Fibroblast of skin of scalp (primary cell): ENCODE measurements at places on chromosomes 3 and 15.

DNA sequence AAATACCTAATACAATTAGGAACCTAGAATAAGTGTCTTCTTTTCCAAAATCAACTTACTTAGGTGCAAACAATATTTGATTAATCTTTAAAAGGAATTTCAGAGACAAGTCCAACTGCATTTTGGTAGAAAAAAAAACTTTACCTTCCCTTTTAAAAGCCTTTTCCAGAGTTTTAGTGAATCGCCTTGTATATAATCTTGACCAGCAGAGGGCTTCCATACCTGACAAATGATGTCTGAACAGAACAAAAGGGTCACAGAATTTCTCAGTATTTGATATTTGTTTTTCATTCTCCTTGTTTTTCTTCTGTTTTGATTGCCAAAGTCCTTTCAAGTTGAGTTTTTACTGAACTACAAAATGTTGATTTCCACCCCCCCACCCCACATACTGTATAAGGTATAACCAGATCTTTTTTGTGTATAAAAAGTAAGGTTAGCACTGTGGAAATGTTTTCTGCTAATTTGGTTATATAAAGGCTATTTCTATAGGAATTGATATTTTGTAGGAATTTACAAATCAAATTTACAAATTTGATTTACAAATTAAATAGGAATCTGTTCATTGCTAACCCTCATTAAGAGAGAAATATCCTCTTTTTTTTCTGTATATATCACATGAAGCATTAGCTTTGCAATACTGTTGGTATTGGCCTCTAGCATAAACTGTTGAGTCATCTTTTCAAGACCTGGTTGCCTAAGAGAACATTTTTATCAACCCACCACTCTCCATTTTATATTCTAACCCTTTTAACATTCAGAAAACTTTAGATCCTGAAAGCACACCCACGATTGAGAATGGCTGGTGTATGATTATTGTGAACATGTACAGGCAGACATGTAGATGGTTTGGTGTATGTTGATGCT, 464.1 kb upstream of the RARB start:
- DNase-seq = peak; percentile 44

DNA sequence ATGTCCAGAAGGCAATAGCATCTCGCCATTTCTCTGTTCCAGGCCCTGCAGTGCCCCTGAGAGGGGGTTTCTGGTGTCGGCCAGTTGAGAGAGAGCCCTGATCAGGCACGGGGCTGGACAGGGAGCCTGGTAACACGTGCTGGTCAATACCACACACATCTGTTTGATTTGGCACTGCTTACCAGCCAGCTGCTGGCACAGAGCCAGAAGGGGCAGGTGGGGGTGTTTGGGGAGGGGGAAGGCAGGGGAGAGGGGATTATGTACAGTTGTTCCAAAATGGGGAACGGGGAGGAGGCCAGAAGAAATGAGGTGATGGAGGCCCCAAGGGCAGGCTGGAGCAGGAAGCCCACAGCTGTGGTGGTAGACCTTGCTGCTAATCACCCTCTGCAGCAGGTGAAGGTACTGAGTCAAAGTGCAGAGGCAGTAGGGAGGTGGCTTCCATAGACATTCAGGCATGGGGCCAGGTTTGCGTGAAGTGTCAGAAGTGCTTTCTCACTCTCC, 153.5 kb upstream of the LPP start:
- DNase-seq = no peak

GRCh38 chr3:16675805-16676204, 70.6 kb upstream of the DAZL start:
- no peak for DNase-seq

DNA sequence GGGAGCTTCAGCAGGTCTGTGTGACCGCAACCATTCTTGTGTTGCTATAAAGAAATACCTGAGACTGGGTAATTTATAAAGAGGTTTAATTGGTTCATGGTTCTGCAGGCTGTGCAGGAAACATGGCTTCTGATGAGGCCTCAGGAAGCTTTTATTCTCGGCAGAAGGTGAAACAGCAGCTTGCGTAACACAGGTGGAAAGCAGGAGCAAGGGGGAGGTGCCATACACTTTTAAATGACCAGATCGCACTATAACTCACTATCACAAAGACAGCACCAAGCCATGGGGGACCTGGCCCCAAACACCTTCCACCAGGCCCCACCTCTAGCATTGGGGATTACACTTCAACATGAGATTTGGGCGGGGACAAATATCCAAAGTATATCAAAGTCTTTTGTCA, 8.3 kb upstream of the CIB2 start:
- no peak for DNase-seq

GRCh38 chr3:18761530-18761929, 336.4 kb upstream of the SATB1 start:
- DNase-seq = no peak

DNA sequence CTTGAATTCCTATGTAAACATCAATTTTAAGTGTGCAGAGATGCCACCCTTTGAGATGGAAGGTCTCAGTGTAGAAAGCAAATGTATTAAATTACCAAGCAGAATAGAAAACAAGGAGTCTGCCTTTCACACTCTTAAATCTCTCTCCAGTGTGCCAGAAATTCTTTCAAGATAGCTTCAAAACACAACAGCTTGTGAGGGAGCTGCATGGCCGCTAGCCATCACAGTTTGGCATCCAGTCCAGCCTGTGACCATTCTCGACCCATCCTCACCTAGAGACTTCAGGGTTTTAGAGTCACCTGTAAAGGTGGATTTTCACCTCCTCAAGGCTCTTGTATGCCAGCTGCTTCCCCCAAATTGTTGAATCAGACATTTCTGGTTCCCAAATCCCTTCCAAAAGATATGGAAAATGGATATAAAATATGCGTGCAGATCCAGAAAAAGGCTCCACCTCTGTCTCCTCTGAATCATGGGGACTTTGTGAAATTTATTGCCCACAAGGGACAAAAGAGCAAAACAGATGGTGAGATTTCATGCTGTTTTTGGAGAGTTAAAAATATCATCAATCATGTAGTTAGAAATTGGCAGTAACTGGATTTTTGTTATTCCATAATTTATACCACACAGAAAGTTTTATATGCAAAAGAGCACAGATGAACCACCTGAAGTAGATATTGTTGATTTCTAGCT, 114.2 kb upstream of the THRB start:
- DNase-seq = peak; percentile 31

GRCh38 chr3:49805367-49805782, 2.3 kb downstream of the INKA1 start:
- peak; percentile 96 for DNase-seq

- DNase-seq = no peak
These were observed 322.6 kb upstream of the TLE3 start for GRCh38 chr15:70420086-70420947.

DNA sequence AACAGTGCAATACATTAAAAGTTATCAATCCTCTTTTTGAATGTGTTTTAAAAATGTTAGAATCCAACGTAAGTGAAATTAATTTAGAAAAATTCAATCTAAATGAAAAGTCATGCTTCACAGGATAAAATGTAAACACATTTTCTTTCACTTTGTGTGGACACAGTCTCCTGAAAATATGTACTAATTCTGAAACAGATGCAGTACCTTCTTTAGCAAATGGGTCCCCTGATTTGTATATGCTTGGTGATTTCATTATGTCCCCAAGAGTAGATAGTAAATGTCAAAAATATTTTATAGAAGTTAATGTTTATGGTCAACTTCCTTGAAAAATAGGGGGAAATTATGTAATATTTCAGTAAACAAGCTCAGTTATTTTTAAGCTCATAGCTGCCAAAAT, 28.9 kb downstream of the FOXP1 start:
- DNase-seq = no peak
